Activated CD4-positive, alpha-beta T cell treated with anti-CD3 and anti-CD28 coated beads for 36 hours (primary cell): ENCODE measurements at places on chromosomes 12 and 14. TPM values are rescaled to one million over a fixed set of nuclear protein-coding genes. Genes with fewer than 3 reads are reported as not detected.

EIF4B gene
- 781 TPM for total RNA-seq

DCN gene
- total RNA-seq = not detected

WNT5B gene
- not detected for total RNA-seq

LAG3 gene
- total RNA-seq = 93.9 TPM
